ENCODE measurements at places on chromosomes 4 and X.

GRCh38 chr4:3135155-3136011, 60.9 kb downstream of the HTT start:
- DNase-seq: no peak

- DNase-seq: no peak
These were observed 199.0 kb upstream of the LNX1 start for GRCh38 chr4:53790286-53790685.

GRCh38 chrX:39096599-39096998, 295.3 kb downstream of the MID1IP1 start:
- DNase-seq: no peak

- DNase-seq: no peak
These were observed 1.2 kb upstream of the CHRNA9 start for GRCh38 chr4:40333921-40334352.

GRCh38 chr4:113744667-113745240, 16.8 kb downstream of the CAMK2D start:
- DNase-seq: no peak

DNA sequence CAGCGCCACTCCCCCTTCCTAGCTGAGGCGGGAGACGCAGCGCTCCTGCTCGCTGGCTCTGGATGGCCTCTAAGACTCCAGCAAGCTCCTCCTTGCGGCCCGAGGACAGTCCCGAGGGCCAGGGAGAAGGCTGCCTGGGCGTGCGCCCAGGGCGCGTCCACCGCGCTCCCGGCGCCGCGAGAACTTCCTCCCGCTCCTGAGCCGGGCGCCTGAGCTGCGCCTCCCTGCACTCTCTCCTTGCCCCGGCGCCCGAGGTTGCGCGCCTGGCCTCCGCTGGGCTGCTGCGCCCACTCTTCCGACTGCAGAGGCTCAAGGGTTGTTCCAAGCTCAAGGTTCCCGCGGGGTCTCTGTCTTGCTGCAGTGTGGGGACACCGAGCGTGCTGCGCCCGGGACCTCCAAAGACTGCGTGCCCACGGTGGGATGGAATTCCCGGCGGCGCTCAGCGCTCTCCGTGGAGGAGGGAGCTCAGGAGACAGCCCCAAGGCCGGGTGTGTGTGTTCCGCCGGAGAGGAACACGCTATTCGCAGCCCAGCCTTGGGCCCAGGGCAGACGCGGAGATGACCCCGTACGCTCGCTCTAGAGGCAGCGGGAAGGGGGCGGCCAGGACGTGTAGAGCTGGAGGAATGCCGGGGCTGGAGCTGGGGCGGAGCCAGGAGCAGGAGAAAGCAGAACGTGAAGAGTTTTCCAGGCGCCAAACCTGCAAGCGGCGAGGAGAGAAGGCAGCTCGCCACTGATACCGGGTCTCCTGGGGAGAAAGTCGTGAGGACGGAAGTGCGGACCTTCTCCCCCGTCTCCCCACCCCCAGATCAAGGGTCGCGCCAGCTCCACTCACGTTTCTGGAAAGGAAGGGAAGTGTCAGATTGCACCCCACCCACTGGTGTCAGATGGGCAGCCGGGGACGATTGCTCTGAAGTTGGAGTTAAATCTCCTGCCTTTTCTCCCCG, at the start of gene ARHGAP6:
ARHGAP6 (minus strand) TSS at position 753 of the 944 bp plus-strand sequence. CDS start 1,092 bp downstream, outside the sequence.
- DNase-seq: peak; percentile 37

- DNase-seq: no peak
These were observed 18.0 kb upstream of the TMEM131L start for GRCh38 chr4:153448003-153448731.

GRCh38 chr4:53551958-53552357, 39.3 kb downstream of the LNX1 start:
- no peak for DNase-seq

GRCh38 chrX:121260596-121261240, 213.3 kb downstream of the GLUD2 start:
- DNase-seq: no peak

DNA sequence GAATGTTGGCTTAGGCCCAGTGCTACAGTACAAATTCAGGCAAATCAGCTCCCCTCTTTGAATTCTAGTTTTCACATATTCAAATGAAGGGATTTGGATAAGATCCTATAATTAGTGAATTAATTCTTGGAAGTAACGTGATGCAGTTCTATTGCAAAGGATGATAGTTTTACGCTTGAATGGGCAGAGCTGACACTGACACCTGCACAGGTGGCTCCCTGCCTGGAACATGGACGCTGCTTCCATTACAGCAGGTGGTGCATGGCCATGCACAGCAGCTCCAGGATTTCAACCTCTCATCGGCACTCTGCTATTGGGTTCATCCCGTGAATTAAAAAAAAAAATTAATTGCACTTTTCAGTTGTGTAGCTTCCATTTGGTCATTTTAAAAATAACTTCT, 28.4 kb upstream of the RPS6KA6 start:
- no peak for DNase-seq

GRCh38 chr4:40747207-40747835, 2.4 kb upstream of the NSUN7 start:
- DNase-seq: no peak

DNA sequence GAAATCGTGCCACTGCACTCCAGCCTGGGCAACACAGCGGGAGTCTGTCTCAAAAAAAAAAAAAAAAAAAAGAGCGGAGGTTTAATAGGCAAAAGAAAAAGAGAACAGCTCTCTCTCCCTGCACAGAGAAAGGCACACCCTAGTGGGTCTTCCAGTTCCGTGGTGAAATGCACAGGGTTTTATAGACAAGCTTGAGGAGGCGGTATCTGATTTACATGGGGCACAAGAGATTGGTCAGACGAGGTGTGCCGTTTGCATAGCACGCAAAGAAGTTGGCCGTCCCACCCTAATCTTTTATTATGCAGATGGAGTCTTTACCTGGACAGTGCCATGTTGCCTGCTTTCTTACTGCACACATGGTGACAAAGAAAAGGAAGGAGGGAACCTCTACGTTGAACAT, 33.5 kb upstream of the REST start:
- DNase-seq: no peak

DNA sequence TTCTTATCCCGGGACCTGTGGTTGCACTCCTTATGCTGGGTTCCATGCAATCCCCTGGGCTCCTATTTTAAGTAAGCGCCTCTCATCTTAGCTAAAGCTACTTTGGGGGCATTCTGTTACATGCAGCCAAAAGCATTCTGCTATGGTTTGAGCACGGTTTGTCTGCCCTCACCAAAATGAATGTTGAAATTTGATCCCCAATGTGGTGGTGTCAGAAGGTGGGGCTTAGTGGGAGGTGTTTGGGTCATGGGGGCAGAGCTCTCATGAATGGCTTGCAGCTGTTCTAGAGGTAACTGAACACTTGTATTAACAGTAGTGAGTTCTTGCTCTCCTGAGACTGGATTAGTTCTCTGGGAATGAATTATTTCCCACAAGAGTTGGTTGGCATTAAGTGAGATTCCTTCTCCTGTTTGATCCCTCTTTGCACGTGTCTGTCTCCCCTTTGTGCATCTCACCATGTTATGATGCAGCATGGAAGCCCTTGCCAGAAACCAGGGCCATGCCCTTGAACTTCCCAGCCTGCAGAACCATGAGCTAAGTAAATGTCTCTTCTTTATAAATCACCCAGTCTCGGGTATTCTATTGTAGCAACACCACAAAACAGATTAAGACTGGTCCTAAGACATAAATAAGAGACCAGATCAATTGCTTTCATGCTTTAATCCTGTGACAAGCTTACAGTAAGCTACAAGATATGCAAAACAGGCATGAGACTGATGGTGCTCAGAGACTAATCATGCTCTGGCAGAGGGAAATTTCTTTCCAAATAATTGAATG, 141.8 kb downstream of the TSPAN5 start:
- no peak for DNase-seq

DNA sequence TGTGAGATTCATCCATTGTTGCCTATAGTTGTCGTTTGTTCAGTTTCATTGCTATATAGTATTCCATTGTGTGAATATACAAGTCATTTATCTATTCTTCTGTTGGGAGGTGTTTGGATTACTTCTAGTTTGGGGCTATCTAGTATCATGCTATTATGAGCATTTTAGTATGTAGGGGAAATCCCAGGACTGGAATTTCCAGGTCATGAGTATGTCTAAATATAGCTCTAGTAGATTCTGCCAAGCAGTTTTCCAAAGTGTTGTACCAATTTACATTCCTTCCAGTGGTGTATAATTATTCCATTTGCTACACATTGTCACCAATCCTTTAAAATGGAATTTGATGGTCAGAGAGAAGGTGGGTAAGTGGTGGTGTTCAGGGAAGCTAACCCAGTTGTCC, 30.1 kb downstream of the EGFL6 start:
- DNase-seq: no peak

DNA sequence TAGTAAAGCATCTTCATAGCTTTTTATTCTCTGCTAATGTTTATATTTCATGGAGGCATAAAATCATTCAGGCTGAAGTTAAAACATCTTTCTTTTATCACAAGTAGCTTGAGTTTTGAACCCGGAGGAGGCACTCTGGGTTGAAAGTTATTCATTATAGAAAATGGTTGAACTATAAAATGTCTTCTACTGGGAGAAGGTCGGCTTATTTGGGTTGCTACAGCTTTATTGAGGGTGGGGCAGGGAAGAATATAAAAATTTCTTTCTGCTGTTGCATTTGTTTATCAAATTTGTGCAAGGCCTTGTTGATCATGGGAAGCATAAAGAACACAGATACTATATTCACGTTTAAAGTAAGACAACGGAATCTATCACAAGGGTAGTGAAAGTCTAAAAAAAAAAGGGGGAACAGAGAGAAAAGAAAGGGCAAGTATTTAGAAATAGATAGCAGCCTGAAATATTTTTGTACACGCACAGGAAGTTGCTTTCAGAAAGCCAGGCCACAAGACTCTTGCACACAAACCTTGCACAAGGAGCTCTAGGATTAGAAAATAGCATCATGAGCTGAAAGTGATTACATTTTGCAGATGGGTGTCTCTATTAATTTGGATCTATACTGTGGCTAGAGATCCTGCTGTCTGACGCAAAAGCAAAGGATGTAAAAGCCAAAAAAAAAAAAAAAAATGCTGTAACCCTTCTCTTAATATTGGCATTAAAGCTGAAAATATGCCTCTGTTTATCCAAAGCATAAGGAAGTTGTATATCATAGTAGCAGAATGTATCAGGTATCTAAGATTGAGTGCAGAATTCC, 37.2 kb upstream of the FAM9C start:
- no peak for DNase-seq

DNA sequence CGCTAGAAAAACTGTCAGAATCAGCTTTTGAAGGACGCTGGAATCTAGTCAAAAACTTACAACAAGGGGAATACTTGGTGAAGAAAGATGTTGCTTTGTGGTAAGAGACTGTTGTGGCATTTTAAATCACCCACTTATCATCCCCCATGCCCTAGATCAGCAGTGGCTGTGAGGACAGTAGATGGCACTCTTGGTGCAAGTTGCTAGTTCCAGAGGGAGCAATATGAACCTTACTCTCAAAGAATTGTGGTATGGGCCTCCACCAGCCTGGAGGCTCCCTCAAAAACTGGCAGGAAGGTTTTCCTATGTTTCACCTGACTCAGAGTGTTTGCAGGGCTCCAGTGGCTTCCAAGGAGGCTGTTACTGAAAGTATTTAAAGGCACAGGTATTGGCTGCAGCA, 37.7 kb upstream of the SLC16A2 start:
- DNase-seq: peak; percentile 21

GRCh38 chr4:10371121-10371520, 86.1 kb downstream of the ZNF518B start:
- DNase-seq: no peak

DNA sequence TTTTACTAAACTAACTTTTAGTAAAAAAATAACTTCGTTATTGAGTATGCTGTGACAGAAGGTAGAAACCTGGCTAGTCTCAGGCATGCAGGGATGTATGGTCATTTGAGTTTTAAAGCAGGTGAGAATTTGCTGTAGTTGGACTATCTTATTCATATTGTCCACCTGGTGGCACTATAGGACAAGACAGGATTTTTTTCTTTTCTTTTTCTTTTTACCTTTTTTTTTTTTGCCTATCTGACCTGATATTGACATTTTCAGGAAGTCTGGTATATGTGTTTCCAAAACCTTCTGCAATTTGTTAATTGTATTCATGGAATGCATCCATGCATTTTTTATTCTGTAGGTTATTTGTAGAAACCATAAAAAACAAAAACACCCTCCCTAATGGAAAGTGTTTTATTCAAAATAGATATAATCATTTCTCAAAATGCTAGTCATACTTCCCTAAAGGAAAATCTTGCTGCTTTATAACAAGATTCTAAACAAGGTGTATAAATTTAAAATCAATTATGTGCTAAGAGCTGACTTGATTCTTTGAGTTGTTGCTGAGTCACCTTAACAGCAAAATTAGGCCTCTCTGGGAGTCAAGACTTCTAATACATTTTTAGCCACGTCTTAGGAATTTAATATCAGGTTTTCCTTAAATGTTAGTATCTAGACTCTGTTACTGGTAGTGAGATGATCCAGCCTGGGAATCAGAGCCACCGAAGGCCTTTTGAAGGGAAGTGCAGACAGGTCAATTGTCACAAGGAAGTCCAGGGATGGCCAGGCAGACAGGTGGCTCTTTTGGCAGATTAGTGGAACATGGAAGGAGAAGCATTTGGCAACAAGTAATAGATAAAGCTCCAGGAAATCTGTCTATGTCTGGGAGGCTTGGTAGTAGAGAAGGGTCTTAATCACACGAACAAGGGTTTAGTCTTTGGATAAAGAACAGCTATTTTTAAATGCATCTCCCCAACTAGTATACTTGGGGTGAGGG, 201.3 kb upstream of the GNPDA2 start:
- peak; percentile 10 for DNase-seq

DNA sequence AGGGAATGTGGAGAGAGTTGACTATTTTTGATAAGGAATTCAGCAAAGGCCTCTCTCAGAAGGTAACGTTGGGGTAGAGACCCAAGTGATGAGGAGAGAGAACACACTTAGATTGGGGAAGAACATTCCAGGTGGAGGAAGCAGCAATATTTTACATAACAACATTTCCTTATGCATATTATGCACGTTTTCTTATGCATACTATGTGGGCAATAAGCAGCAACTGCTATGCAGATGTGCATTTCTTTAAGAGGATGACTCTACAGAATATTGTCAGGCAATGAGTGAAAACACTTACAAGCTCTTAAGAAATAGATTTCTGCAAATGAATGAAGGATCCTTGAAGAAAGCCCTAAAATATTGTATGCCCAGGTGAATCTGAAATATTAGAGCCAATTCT, 91.1 kb downstream of the TMEM47 start:
- no peak for DNase-seq

- DNase-seq: peak; percentile 58
These were observed 9.2 kb downstream of the RFC1 start for GRCh38 chr4:39357002-39357401.

GRCh38 chr4:1347410-1347864, 429 bp downstream of the UVSSA start:
- peak; percentile 82 for DNase-seq

GRCh38 chr4:7201420-7202305, 9.3 kb downstream of the SORCS2 start:
- DNase-seq: no peak

GRCh38 chrX:46626566-46626965, 53.0 kb downstream of the CHST7 start:
- DNase-seq: no peak

DNA sequence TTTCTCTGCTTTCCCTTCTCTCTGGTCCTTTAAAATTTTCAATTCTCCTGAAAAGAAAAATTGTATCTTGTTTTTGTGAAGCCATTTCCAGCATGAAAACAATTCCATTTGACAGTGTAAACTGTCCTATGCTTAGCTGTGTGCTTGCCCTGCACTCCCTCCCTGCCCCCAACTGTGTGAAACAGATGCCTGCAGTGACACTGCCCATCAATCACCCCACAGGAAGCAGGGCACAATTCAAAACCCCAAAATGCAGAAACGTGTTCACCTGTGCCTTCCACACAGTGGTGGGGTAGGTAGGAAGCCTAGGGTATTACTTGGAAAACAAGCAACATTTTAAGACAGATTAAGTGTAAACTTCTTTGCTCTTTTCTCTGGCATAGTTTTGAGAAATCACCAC, 6.2 kb upstream of the FHDC1 start:
- no peak for DNase-seq

Data from GM20000 (cell line).